ENCODE measurements at places on chromosomes 13 and 19. TPM values are rescaled to one million over a fixed set of nuclear protein-coding genes. Genes with fewer than 3 reads are reported as not detected.

- no peak for DNase-seq
These were observed 183.6 kb upstream of the EDNRB start for GRCh38 chr13:78102121-78102677.

- no peak for DNase-seq
These were observed 38.8 kb downstream of the ZNF506 start for GRCh38 chr19:19782783-19783182.

DNA sequence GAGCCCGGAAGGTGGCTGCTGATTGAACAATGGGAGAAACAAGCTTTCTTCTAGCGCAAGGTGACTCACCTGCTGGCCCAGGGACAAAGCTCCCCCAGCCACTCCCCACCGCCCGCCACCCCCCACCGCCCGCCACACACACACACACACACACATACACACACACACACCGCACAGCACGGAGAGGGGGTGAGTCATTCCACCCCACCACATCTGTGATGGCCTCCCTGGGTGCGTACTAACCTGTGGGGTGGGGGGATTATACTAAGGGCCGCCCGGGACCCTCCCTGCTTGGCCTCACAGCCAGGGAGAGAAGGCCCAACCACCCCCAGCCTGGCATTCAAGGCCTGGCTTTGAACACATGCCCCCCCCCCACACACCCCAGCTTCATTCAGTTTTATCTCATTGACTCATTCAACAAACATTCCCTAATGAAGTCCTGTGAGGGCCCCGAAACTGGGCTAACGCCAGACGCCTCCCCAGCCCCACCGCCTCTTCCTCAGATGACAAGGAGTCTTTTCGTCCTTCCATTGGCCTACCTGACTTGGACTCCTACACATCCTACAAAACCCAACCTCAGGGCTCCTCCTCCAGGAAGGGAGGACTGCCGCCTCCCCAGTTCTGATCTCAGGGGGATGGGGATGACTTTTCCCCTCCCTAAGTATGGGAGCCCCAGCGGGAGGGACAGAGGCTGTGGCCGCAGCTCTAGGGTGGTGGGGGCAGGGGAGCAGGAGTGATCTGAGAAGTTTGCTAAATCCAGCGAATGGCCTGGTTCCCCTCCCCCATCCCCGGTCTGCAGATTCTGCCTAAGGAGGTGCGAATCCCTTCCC is 5.8 kb upstream of the ONECUT3 start:
- DNase-seq, result no peak

DNA sequence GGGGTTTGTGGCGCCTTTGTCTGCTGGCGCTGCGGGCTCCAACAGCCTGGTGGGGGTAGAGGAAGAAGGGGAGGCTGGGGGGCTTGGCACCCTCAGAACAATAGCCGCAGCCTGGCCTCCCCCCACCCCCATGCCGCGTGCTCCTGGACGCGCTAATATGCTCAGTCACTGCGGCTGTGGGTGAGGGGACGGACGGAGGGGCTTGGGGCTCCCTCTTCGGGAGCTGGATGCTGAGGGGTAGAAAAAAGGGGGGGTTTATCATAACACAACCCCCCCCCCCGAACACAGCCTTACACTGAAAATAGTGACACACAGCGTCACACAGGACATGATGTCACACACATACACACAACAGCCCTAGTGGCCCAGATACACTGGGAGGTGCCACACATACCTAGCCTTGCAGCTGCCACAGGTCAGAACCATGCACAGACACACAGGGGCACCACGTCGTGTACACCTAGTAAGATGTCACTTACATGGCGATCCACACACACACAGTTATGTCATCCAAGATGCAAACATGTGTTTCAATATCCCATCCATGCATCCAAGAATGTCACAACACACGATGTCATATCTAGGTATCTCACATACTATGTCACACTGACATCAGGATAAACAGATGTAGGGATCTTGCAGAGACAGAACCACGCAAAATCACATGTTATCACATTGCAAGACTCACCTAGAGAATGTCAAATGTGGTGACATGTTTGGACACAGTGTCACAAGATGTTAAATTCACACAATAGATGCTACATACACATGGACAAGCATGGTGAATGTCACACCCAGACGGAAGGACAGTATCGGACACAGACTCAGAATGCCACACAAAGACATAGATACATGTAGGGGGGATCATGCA is 806 bp downstream of the MAST1 start:
- DNase-seq, result no peak

- no peak for DNase-seq
These were observed 41.9 kb upstream of the RAP2A start for GRCh38 chr13:97392020-97392419.

GRCh38 chr13:73960474-73960873 is 173.7 kb downstream of the KLF12 start:
- no peak for DNase-seq

Gene CALR3
- polyA plus RNA-seq, result not detected

GRCh38 chr19:29429021-29429420 is 96.8 kb upstream of the VSTM2B start:
- no peak for DNase-seq

GRCh38 chr13:33577007-33577406 is 240.9 kb upstream of the RFC3 start:
- DNase-seq, result no peak

DNA sequence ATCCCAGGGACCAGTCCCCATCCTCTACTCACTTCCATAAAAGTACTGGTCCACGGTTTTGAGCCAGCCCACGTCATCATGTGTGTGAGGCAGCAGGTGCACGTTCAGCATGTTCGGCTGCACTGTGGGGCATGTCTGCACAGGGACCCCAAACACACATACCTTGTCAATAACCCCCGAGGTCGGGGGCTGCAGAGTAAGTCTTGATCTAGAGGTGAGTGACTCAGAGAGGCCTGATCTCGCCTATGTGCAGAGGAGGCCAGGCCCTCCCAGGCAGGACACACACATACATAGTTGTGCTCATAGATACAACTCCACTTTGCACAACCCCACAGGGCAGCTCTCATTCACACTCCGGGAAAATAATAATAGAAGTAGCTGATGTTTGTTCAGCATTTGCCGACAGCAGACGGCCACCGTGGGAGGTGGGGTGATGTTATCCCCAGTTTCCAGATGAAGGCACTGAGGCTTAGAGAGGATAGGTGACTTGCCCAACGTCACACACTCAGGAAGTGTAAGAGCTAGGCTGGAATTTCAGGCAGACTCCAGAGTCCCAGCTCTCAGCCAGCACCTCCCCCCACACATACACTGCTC is 774 bp downstream of the MAN2B1 start:
- DNase-seq, result no peak

- no peak for DNase-seq
These were observed 16.9 kb downstream of the IZUMO4 start for GRCh38 chr19:2113439-2114211.
